Stimulated activated CD4-positive, alpha-beta T cell treated with anti-CD3 and anti-CD28 coated beads, Interleukin-1b, Interleukin-23, amount 100 ng/mL, for 1 hour (primary cell): ENCODE measurements at places on chromosomes 11 and 22.

DNA sequence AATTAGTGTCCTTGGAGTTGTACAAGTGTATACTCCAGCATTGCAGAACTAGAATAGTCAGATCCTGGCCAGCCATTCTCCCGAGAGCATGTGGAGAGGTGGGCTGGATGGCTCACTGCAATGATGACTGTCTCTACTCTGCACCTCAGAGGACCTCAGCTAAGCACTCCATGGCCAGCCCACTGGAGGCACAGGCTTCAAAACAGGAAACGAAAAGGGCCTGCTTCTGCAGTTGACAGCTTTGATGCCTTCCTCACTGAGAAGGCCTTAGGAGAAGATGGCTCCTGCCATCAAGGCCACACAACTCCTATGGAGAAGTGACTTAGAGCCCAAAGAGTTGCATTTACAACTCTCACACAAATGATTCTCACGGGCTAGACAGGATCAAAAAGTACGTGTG lies 9.1 kb downstream of the POLD4 start:
- no peak for DNase-seq

- DNase-seq, result no peak
Measured at GRCh38 chr11:64687643-64688533, 35.1 kb downstream of the NRXN2 start.

GRCh38 chr11:44926036-44926435 lies 24.6 kb downstream of the TP53I11 start:
- DNase-seq, result no peak

GRCh38 chr22:45398214-45398613 lies 15.2 kb downstream of the SMC1B start:
- no peak for DNase-seq

DNA sequence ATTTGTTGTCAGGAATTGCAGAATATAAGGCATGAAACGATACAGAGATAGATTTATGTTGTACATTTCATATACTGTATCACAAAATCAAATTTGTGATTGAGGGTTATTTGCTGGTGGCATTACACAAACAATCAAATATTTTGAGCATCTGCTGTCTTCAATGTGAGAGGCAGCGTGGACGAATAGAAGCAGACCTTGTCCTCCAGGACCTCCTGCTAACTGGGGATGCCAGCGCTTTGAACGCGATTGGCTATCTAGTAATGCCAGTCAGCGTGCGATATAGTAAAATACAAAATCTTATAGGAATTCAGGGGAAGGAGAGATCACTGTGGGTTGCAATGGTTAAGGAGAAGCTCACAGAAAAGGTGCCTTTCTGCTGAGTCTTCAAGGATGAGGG lies 631 bp upstream of the SNX19 start:
- DNase-seq, result no peak

DNA sequence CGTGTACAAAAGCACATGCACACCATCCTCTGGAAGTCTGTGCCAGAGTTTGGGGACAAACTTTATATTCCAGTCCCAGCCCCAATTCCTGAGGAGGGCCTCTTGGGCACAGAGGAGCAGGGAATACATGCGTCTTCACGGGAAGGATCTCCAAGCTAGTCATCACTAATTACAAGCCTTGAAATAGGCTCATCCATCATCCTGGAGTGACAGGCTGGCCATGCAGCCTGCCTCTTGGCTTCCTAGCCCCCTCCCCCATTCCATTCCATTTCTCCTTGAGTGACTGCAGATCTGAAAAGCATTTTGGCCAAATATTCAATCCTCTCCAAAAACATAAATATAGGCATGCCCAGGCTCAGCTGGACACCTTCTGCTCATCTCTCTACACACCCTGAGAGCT lies 24.8 kb downstream of the SERPING1 start:
- DNase-seq, result no peak

GRCh38 chr22:27284324-27284723 lies 517.2 kb downstream of the MN1 start:
- no peak for DNase-seq

GRCh38 chr11:117366248-117366647 lies 38.6 kb downstream of the CEP164 start:
- no peak for DNase-seq

DNA sequence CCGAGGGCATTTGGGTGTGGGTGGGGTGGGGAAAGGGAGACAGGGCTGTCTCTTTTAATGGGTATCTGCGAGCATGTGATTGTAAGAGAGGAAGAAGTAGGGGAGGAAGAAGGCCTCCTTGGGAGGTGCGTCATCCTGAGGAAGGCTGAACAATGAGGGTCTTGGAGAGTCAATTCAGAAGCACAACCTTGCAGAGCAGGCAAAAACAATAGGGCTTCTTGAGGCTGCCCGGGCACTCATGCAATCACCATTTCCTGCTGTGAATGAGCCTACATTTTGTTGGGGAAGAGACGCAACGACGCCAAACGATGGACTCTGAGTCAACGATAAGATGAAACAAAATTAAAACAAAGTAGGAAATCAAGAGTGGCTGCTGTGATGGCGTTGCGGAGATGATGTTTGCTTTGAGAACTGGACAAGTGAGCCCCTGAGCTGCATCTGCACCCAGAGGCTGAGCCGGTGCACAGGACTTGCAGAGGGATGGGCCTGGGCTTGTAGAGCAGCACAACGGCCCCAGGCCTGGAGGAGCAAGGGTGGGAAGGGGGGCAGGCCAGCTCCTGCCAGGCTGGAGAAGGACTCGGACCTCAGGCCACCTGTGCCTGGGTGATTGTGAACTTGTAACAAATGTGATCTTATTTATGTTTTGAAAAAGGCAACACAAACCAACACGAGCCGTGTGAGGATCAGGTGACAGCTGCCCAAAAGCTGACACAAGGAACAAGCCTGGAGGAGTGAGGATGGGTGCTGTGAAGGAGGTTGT lies 92.3 kb upstream of the B3GAT1 start:
- DNase-seq, result no peak

GRCh38 chr22:46054091-46055073 lies 77.4 kb upstream of the WNT7B start:
- no peak for DNase-seq

DNA sequence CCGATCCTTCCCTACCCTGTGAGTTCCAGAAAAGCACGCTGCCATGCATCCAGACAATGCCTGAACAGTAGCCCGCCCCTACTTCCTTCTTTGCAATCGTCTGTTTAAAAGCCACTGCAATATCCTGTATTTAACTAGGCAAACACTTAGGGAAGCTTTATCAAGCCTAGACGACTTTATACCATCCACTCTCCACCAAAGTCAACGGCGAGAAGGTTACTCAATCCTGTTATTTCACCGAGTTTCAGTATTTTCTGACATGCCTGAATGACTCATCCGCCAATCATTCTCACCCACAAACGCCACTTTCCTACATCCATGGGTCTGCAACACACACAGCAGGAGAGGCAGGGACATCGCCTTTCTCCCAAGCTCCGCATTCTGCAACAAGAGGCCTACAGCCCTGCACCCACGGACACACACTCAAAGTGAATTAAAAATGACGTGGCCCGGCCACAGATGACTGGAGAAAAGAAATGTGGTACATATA lies 9.3 kb downstream of the CELSR1 start:
- no peak for DNase-seq

GRCh38 chr11:58471892-58472291 lies 29.9 kb upstream of the OR5B12 start:
- DNase-seq, result no peak

GRCh38 chr11:61539006-61539405 lies 30.5 kb downstream of the LRRC10B start:
- DNase-seq, result no peak

GRCh38 chr11:70833011-70833410 lies 419.4 kb downstream of the SHANK2 start:
- no peak for DNase-seq

DNA sequence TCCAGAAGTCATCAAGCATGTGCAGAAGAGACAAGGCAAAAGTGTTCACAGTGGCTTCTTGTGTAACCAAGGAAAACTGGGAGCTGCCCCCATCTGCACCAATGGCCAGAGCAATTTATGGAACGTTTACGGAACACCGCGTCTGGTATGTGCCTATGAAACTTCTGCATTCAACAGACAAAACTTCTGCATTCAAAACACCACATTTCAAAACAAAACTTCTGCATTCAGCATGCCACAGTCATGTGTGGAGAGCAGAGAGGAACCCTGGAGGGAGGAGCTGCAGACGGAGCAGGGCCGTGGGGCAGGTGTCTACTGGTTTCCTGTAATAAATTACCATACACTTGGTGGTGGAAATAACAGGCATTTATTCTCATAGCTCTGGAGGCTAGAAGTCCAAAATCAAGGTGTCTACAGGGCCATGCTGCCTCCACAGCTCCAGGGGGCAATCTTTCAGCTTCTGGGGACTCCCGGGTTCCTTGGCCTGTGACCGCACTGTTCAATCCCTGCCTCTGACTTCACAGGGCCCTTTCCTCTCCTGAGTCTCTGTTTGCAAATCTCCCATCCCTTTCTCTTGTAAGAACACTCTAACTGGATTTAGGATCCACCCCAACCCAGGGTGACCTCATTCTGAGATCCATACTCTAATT lies 32.2 kb downstream of the RPL3 start:
- no peak for DNase-seq

- DNase-seq, result no peak
Measured at GRCh38 chr11:134658481-134659225, 246.6 kb upstream of the B3GAT1 start.

- no peak for DNase-seq
Measured at GRCh38 chr22:50216055-50216683, 15.4 kb downstream of the SELENOO start.

- no peak for DNase-seq
Measured at GRCh38 chr22:26127556-26127955, 41.7 kb upstream of the SEZ6L start.

- DNase-seq, result no peak
Measured at GRCh38 chr22:48106715-48107259, 1344.3 kb downstream of the TBC1D22A start.

- DNase-seq, result no peak
Measured at GRCh38 chr22:41458161-41458728, 10.2 kb downstream of the PHF5A start.

GRCh38 chr11:70032470-70032795 lies 45.7 kb upstream of the ANO1 start:
- DNase-seq, result no peak

GRCh38 chr11:72079819-72080325 lies 470 bp downstream of the NUMA1 start:
- no peak for DNase-seq

GRCh38 chr22:48070083-48070482 lies 1307.6 kb downstream of the TBC1D22A start:
- DNase-seq, result no peak

DNA sequence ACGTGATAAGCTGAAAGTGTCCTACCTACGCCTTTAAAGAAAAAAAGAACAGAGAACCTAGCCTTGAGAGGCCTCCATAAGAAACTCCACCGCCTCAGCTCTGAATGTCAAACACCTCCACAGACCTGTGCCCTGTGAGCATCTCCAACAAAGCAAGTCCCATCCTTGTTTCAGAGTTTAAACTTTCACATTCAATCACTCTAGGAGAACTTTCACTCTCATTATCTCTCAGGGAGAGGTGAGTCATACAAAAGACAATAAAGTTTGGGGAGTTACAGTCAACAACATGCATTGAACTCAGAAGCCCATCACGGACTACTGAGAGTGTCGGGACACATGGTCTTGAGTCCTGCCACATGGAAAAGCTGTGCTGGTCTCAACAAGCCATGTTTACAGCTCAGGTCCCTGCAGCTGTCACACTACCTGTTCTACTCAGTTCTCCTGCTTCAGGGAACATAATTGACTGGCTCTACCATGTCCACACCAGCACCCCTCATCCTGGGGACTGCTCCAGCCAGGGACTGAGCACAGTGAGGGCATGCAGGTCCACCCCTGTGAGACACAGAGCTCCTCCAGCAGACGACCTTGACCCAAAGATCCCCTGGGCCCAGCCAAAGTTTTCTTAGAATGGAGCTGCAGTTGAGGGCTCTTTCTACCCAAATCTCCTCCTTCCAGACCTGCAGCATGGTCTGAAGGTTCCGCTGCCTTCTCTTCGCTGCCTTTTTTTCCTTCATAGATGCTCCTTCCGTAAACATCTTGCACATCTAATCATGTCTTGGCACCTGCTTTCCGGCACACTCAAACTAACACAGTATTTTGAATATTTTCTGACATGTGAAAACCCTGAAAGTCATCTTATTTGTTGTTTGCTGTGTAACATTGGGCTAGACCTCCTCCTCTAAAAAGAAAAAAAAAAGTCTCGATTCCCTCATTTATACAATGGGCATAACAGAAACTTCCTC lies 114.9 kb downstream of the ETS1 start:
- DNase-seq, result no peak

DNA sequence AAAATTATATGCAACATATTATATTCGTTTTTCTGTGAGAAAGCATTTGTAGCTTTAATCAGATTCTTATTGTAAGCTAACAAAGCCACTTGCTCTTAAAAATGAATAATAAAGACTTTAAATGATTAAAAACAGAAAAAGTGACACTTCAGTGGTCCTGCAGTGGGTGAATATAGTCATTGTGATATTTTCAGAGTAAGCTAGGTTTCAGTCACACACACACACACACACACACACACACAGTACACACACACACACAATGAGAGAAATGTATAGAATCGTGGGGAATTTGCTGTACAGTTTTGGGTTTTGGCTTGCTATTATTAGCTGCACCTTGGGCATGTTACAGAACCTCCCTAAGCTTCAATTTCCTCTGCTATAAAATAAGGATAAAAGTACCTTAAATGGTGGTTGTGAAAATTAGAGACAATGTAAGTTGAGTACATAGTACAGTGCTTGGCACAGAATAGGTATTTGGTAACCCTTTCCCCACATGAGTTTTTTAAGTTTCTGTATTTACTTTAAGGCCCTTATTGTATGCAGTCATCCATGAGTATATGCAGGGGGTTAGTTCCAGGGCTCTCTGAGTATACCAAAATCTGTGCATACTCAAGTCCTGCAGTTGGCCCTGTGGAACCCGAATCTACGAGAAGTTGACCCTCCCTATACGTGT lies 39.8 kb downstream of the CSTPP1 start:
- DNase-seq, result no peak

GRCh38 chr11:69308936-69309615 lies 15.1 kb downstream of the MYEOV start:
- DNase-seq, result no peak

- DNase-seq, result no peak
Measured at GRCh38 chr22:45598596-45599217, 72.9 kb upstream of the ATXN10 start.

DNA sequence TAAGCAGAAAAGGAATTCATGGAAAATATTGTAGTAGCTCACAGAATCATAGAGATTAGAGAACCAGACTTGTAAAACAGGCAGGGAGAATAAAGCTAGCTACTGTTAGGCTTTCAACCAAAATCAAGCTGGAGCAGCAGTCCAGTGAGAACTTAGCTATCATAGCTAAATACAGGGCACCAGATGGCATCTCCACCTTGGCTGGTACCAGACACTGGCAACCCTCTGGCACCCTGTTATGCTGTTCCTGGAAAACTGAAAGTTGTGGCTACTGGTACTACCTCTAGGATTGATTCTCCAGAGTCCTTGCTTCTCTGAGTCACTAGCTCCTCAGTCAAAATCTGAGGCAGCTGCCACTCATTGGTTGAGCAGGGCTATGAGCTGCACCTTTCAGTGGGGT lies 6.0 kb upstream of the DRD2 start:
- no peak for DNase-seq
